Calu3 (cell line): ENCODE measurements at places on chromosomes 4 and X. TPM values are rescaled to one million over a fixed set of nuclear protein-coding genes. Genes with fewer than 3 reads are reported as not detected.
A peak's percentile ranks its signal among the peaks of the same experiment; 100 is the strongest.

Gene CCKAR
- not detected in 2 replicates for total RNA-seq

Gene CENPVL1
- total RNA-seq, result not detected in 2 replicates

DNA sequence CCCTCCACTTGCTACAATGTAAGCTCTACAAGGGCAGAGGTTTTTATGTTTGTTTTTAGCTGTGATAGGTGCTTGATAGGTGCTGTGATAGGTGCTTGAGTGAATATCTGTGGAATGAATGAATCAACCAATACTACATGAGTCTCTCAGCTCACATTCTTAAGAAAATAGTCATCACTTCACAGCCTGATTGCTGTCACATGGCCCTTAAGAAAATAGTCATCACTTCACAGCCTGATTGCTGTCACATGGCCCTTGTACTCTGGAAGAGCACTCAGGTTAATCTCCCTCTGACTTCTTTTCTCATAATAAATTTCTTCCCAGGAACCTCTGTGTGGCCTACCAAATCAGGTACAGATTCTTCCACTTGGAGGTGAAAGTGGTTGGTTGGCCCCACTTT lies 335.2 kb downstream of the TENM3 start:
- peak; percentile 3 for DNase-seq

- DNase-seq, result no peak
These were observed 180.7 kb upstream of the ZFP42 start for GRCh38 chr4:187814737-187815465.

DNA sequence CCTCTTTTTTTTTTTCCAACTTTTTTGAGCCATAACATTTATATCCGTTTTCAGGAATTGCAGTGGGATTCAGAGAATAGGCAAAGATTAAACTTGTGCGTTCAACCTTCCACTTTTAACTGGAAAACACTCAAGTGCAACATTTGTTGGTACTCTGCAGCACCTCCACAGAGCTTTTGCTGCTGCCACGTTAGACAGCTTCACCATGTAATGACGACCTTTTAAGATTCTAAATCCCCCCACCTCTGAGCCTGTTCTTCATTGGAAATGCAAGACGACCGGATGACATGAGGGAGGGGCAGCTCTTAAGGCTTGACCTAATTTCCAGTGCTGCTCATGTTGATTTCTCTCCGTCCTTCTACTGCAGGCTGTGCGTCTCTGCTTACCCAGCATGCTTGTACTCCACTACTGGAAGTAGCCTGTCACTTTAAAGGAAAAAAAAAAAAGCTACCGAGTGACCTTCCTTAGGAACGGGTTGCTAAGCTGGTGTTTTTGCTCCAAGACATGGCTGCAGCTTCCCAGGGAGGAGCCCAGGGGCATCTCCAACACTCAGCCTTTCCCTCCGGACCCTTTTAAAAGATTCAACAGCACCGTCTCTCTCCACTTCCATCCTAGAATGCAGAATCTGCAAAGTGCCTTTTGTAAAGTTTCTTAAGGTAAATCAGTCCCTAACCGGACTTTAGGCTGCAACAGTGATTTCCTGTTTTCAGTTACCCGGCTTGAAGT lies at the start of gene CC2D2A:
TSS of gene CC2D2A (plus strand) at position 481 of the 726 bp plus-strand sequence. CDS start 6,051 bp downstream, outside the sequence.
- DNase-seq, result peak; percentile 9

- DNase-seq, result peak; percentile 2
These were observed 142.9 kb upstream of the MBNL3 start for GRCh38 chrX:132631579-132632232.

GRCh38 chrX:11053351-11053750 lies 57.8 kb upstream of the HCCS start:
- no peak for DNase-seq

DNA sequence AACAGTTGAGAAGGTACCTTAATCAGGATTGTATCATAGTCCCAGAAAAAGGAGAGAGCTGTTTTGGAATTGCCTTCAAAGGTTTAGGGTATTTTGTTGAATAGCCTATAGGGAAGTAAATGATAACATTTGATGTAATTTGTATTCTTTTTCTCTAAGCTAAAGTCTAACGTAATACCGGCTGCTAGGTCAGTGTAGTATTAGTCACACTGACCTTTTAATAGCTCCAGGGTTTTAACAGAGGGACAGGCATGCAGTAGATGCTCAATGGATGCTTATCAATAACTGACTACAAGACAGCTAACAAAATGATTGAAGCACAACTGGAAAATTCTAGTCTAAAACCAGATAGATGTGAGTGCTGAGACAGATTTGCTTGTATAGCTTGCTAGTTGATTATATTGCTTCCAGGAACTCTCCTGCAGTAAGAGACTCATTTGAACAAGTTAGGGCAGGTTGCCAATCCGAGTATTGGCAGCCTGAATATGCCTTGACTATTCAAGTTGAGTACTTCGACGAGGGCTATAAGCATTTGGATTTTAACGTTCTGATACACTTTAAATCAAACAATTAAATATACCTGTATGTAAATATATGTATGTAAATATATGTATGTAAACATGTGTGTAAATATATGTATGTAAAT lies 16.5 kb upstream of the PNPLA4 start:
- no peak for DNase-seq

- no peak for DNase-seq
These were observed 844.9 kb upstream of the SLIT2 start for GRCh38 chr4:19406789-19407188.

DNA sequence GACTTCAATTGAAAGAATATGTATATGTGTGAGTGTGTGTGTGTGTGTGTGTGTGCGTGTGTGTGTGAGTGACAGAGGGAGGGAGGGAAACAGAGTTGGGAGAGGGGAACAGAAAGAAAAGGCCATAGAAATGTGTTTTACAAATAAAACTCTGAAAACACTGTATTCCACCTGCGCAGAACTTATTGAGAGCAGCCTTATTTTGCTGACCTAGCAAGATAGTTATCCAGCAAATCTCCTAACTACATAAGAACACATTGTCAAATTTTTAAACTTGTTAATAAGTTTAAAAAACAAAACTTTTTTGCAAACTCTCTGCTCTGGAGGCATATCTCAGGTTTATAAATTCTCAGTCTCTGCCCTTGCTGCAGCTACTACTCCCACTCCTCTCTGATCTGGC lies 217.9 kb upstream of the NOCT start:
- DNase-seq, result no peak
